ENCODE measurements at places on chromosomes 4 and X.

GRCh38 chrX:6678313-6678712 is 143.4 kb upstream of the VCX3A start:
- no peak for DNase-seq

- DNase-seq: no peak
Observed at GRCh38 chrX:115367951-115368350, 78.4 kb downstream of the LUZP4 start.

DNA sequence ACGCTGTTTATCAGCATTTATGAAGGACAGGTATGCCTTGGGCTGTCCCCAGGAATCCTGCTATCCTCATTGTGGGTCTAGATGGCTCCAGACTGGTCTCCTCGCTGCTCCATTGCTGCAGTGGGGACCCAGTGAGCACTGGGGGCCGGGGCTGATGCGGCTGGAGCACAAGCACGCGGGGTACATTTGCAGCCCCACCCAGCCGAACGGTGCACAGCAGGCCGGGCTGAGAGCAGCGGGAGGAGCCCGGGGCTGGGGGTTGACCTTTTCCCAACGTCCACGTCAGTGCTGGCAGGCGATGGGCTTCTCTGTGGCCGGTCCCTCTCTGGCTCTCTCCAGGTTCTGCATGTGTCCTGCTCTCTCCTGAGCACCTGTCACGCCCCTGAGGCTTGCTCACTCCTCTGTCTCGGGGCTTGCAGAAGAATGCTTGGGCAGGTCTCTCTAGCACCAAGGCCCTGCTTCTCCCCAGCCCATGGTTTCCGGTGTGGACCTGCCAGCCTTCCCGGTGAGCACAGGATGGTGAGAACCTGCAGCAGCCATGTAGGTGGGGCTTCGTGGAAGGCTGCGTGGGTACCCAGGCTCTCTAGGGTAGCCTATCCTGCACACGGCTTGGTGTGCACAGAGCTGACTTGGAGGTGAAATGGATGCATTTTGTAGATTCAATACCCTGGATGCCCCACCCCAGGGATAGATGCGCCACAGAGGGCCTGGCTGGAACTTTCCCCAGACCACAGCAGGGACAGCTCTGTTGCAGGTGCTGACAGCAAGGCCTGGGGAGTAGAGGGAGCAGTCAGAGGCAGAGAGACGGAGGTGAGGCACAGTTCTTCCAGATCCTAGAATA is 89.1 kb upstream of the ADRA2C start:
- no peak for DNase-seq

DNA sequence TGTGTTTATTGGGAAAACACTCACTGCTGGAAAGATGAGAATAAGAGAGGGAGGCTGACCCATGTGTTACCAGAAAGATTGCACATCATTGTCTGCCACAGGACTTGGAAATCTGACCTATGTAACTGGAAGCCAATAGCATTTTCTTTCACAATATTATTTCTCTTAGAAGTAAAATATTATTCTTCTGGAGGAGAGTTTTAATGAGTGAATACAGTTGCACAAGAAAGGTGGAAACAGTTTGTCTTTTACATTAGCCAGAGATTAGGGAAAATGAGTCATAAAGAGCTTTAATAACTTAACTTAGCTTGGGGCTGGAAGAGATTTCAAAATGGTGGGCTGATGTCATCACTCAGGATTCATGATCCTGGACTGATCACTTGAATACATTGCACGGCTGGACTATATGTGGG is 31.5 kb upstream of the LNX1 start:
- DNase-seq: no peak

DNA sequence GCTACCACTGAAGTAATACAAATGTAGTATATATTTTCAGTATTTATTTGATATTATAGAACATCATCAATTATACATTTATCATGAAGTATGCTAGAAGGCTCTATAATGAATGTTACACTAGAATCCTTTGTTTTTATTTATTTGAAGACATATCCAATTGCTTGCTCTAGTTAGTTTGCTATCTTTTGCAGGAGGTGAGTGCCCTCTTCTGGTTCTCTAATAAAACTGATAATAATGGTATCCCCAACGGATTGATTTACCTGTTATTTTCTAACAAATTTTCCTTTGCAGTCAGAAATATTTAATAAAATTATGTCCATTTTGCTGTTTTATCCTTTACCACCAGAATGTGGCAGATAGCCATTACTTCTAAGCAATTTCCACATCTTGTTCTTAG is 274.3 kb upstream of the TACR3 start:
- DNase-seq: no peak

- DNase-seq: no peak
Observed at GRCh38 chrX:150648296-150648940, 44.8 kb upstream of the MTMR1 start.

DNA sequence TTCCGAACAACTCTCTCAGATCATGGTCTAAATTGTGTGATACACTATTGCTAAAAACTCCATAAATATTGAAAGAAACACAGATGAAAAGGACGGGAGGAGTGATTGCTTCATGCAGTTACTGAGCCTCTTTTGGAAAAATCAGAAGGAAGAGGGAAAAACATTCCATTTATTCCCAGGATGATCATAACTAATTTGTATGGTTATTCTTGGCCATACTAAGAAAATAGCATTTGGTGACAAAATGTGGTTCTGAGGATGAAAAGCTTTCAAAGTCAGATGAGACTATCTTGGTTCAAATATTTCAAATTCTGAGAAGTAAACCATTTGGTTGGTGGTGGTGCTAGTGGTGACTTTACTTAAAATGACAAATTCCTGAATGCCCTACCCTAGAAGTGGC is 305.4 kb upstream of the LDB2 start:
- no peak for DNase-seq

- DNase-seq: no peak
Observed at GRCh38 chr4:125483278-125483677, 168.5 kb downstream of the FAT4 start.

DNA sequence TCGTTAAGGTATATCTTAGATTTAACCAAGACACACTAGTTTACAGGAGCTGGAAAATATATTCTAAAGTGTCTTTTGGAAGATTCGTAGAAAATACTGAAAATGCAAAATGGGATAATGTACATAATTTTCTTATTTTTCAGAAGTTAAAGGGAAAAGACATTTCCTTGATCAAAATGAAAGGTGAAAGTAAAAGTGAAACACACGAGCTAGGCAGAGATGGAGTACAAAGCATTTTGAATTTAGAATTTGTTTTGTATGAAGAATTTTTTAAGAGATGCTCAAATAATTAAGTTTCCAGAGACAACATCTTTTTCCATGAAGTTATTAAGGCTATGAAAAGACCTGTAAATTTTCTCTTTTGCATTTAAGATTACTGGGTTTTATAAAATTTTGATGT is 2192.6 kb upstream of the AGA start:
- DNase-seq: no peak

- DNase-seq: no peak
Observed at GRCh38 chr4:155722336-155722735, 36.5 kb upstream of the GUCY1B1 start.
